HEK293T (cell line): ENCODE measurements at places on chromosomes 4 and X.

- no peak for DNase-seq
Observed at GRCh38 chr4:54840992-54841768, 183.4 kb downstream of the KIT start.

GRCh38 chr4:7625071-7625470, 190.3 kb upstream of the PSAPL1 start:
- DNase-seq: no peak

- DNase-seq: no peak
Observed at GRCh38 chrX:68894513-68895340, 65.9 kb downstream of the EFNB1 start.

DNA sequence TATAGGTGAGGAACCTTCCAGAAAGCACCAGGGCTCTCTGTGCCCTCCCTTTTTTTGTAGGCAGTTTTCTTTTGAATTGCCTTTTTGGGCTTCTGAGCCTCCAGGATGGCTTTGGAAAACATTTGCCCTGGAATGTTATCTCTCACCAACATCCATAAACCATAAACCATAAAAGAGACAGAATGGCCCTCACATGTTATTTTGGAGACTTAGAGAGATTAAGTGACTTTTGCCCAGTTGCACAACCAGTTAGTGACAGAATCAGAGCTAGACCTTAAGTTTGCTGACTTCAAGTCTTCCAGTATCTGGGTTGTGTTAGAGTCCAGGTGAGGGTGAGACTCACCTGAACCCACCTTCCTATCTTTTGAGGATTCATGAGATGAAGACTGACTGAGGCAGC, 153.0 kb upstream of the STX18 start:
- DNase-seq: no peak

- DNase-seq: no peak
Observed at GRCh38 chr4:61590881-61591280, 390.8 kb downstream of the ADGRL3 start.

DNA sequence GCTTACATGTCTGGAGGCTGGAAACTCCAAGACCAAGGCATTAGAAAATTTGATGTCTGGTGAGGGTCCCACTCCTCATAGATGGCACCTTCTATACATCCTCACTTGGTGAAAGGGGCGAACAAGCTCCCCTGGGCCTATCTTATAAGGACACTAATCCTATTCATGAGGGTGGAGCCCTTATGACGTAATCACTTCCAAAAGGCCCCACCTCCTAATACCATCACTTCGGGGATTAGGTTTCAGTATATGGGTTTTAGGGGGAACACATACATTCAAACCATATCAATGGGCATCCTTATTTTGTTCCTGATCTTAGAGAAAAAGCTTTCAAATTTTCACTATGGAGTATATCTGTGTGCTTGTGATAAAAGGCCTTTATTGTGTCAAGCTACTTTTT, 39.0 kb upstream of the ALG13 start:
- no peak for DNase-seq

- DNase-seq: no peak
Observed at GRCh38 chr4:41569961-41570360, 32.0 kb downstream of the LIMCH1 start.

GRCh38 chr4:84498203-84498934, 723 bp downstream of the NKX6-1 start:
- DNase-seq: peak; percentile 40

DNA sequence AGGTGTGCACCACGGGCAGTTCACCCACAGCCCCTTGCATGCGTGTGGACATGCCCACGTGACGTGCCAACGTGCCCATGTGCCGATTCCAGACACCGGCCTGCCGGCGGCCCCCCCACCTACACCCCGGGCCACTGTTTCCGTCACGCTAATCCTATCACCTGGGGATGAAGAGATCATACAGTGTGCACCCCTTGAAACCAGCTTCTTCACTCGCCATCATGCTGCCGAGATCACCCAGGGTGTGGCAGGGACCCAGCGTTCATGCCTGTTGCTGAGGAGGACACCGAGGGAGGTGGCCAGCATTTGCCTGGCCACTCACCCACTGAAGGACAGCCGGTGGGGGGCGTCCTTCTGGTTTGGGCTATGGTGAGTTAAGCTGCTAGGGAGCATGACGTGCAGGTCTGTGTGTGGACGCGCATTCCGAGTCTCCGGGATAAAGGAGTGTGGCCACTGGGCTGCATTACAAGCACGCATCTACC, 14.1 kb downstream of the CTBP1 start:
- DNase-seq: no peak

- peak; percentile 8 for DNase-seq
Observed at GRCh38 chrX:117972711-117973109, 143.9 kb downstream of the KLHL13 start.

GRCh38 chrX:49710744-49711319, 15.0 kb upstream of the PAGE1 start:
- DNase-seq: no peak

DNA sequence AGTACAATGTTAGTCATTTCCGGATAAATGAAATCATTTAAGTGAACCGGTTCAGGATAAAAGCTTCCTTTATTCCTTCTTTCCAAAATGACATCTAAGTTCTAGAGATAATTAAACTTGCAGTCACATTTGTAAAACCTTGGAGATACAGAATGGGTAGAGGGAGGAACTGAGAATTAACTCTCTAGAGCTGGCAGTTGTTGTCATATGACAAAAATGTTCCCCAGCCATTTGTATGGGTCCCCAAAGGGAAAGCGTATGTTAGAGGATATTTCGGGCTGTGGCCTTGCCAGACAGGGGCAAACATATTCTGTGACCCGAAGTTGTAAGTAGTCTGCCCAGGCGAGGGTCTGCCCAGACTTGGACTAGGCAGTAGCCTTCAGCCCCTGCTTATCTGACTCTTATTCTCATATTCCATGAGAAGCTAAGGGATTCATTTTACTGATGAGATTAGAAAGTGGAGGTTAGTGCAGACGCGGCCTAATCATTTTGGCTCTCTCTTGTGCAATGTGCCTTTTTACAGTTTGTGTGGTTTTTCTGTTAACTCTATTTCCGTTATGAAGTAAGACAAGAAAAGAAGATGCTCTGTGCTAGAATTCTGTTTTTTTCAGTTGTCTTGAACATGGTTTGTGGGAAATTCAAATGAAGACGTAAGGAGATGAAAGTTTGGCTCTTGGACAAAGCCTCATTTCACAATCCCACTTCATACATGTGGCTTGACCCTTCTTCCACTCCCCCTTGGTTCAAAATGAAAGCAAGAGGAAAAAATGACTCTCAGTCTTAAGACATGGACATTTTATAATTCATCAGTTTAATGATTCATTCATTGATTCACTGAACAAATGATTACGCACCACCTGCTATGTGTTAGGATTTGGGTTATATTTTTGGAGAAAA, 2394.2 kb upstream of the AGA start:
- no peak for DNase-seq

- no peak for DNase-seq
Observed at GRCh38 chrX:98939456-98939855, 1470.6 kb downstream of the PCDH19 start.

GRCh38 chr4:121411151-121411744, 30.4 kb upstream of the QRFPR start:
- DNase-seq: no peak

DNA sequence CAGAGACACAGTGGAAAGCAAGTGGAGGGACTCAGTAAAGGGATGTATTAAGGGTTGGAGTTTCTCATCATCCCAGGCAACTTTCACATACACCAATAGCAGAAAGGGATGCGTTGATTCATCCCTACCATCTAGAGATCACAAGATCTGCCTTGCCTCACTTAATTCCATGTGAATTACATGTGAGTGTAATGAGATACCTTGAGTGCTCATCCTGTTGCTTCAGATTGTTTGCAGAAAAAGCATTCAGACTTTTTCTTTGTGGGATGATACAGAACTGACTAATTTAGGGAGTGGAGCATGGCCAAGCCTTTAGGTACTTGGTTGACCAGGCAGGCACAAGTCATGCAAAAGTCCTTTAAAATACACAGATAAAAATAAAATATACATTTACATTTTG, 124.8 kb upstream of the SLIT2 start:
- no peak for DNase-seq

DNA sequence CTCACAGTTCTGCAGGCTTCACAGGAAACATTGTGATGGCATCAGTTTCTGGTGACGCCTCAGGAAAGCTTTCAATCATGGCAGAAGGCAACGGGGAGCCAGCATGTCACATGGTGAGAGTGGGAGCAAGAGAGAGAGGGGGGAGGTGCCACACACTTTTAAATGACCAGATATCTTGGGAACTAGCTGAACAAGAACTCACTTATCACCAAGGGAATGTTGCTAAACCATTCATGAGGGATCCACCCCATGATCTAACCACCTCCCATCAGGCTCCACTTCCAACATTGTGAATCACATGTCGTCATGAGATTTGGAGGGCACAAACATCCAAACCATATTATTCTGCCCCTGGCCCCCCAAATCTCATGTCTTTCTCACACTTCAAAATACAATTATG, 43.3 kb upstream of the GPR173 start:
- DNase-seq: no peak

- DNase-seq: no peak
Observed at GRCh38 chr4:98688411-98689290, 30.2 kb upstream of the TSPAN5 start.

DNA sequence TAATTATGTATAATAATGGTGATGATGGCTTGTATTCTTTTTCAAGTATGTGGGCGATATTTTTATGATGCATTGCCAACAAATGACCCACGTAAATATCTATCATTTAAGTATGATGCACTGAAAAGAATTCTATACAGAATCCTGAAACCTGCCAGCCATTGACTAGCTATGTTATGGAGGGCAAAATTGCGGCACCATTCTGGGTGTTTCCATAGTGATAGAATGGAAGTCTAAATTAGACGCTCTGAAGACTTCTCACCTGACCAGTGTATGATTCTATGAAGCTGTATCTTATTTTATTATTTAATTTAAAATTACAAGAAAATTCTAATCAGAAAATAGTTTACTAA, 677 bp upstream of the CENPC start:
- no peak for DNase-seq

DNA sequence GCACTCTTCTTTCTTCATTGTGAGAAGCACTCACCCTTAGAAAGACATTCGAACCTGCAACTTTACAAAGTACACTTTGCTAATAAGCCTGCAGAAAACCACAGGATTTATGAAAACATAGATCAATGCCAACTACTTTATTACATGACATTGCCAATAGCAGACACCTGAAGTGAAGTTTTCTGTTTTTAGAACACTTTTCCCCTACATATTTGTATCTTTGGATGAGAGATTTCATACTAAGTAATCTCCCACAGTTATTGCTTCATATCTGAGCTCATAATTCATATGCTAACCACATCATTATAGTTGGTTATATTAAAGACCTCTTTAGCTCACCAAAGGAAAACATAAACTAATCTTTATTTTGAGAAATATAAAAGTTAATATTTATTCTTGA, 276.5 kb upstream of the CTSO start:
- no peak for DNase-seq

DNA sequence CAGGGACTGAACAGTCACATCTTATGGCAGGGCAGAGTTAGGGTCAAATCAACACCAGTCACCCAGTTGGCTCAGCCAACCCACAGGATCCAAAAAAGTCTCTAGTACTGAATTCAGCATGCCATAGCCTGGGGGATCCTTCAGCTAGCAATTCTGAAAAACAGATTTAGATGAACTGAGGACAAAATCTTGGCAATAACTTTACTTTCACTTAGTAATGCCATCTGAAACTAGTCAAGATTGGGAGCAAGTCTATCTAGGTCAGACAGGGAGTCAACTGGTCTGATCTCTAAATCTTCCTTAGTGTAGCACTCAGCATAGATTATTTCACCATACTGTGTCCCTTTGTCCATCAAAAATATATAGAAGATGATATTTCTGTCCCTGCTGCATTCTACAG, 76.0 kb downstream of the HHIP start:
- DNase-seq: no peak
